ENCODE measurements at places on chromosomes 4 and X.

DNA sequence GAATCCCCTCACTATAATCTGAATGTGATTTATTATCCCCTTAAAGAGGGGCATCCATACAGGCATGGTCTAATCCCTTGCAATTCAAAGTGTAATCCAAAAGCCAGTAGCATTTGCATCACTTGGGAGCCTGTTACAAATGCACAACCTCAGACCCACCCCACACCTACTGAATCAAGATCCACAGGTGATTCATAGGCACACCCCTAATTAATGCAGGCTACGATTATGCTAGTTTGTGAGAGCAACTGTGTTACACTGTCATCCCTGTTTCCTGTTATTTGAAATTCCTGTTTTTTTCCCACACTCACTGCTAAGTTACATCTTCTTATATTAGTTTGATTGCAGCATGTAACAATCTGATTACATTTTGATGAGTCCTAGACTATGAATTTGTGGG lies 120.0 kb downstream of the RAB28 start:
- DNase-seq = no peak

GRCh38 chr4:154010371-154010770 lies 221.5 kb upstream of the SFRP2 start:
- no peak for DNase-seq

GRCh38 chrX:49988143-49988542 lies 65.7 kb downstream of the CLCN5 start:
- DNase-seq = no peak

GRCh38 chr4:184355111-184355604 lies 119.2 kb downstream of the IRF2 start:
- no peak for DNase-seq

DNA sequence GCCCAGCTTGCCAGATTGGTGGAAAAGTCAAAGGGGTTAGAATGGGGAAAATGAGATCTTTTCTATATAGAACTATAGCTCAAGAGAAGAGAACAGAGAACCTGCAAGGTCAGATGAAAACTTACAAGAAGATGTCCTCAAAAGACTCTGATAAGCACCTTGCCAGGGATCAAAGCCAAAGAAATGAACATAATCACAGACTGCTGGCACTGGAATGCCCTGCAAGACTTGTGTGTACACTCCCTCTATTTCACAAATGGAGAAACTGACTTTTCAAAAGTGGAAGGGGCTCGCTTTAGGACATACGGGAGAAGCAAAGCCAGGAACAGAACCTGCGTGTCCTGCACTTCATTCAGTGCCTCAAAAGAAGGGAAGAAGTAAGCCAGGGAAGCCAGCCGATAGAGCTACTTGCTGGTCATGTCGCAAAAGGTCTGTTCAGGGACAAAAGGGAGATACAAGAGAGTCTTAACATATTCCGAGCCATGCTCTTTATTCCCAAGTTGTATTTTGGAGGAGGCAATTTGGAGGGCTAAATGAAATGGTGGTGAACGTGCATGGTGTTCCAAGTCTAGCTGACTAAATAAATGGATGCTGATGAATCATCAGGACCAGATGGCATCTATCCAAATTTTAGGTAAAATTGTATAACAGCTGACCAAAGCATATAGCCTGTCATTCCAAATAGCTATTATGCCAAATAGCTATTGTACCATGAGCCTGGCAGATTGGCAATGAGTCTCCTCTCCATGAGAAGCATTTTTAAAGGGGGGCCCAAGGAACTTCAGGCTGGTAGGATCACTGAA lies 175.6 kb upstream of the GPC4 start:
- no peak for DNase-seq

DNA sequence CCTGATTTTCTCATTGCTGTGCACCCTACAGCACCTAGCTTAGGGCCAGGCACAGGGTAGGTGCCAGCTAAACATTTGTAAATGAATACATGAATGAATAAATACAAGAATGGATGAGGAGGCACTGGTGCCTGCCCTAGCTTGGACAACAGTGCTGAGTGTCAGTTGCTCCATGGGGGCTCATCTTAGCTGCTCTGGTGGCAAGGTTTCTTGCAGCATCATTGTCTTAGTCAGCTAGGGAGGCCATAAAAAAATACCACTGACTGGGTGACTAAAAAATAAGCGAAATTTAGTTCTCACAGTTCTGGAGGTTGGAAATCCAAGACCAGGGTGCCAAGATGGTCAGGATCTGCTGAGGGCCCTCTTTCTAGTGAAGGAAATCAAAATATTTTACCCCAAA lies 31.2 kb downstream of the TMEM31 start:
- DNase-seq = no peak

DNA sequence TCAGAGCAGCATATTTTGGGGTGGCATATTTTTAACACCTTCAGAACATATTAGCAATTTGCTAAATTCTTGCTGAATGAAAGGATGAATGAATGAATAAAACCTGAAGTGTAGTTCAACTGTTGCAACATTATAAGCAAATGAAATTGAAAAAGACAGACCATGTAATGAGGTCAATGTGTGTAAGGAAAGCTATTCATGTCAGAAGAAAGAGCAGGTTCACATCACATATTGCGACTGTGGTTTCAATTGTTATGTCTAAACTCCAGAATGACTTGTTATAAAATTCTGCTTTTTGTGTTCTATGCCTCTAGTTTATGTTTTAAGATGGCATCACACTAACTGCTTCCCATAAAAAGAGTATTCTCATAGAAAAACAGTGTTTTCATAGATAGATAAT lies 32.9 kb upstream of the DSPP start:
- no peak for DNase-seq

DNA sequence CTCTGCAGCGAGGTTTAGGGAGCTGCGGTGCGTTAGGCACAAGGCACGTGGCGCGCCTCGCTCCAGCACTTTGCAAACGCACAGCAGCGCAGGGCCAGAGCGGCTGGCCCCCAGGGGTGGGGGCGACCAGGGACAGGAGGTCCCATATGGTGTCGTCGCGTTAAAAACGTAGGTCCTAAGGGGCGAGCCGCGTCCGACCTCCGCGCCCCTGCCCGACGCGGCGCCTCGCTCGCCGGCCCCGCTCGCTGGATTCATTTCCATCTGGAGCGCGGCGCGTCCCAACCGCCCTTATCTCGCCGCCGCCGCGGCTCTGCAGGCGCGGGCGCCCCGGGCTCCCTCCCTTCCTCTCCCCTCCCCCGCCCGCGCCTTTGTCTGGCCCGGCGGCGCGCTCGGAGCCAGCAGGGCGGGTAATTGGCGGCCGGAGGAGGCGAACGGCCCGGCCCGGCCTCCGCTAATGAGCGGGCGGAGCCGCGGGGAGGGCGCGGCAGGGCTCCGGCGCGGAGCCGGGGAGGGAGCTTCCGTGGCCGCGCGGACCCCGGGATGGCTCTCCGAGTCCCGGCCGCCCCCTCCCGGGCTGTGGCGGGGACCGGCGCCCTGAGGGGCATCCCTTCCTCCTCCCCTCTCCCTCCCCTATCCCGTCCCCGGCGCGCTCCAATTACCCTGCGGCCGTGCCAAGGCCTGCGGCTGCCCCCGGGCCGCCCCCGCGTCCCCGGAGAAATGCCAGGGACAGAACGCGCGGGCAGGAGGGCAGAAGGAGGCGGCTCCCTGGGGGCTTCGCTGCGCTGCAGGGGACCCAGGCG lies 409.0 kb downstream of the BCOR start:
- no peak for DNase-seq
